ENCODE measurements at places on chromosomes 6 and 20. TPM values are rescaled to one million over a fixed set of nuclear protein-coding genes. Genes with fewer than 3 reads are reported as not detected.

DNA sequence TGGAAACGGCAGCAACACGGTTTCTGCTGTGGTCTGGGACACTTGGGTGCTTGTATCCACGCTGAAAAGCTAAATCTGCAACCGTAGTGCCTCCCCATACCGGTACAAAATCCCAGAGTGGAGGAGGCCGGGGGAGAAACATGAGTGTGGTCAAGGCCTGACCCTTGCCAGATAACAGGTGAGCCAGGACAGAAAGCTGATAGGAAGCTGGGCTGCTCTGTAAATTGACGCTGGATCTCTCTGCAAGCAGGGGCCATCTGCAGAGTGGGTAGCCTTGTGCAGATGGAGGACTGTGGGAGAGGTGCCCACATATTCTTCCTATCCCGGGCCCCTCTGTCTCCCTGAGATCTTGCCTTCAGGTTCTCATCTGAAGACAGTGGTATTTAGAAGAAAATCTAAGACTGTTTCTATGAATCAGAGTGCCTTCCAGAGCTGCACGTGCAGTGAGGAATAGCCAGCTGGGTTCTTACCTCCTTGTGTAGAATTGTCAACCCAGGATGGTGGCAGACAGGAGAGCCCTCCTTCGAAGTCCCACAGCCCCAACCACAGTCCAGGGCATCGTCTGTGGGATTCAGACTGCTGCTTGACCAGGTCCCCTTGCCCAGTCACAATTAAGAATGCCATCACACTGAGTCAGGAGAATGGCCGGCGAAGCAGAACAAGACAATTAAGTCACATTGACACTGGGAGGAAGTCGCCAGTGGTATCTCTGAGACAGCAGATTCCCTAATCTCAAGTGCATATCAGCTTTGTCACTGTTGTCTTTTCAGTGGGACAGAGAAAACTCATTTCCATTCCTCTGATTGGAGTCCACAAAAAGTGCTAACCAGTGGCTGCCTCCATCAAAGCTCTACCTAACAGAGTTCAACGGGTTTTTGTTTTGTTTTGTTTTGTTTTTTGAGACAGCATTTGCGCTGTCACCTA is 100.0 kb upstream of the RIPOR2 start:
- DNase-seq, result no peak

- DNase-seq, result peak; percentile 68
Observed at GRCh38 chr6:170128811-170129681, 161.8 kb downstream of the DLL1 start.

- no peak for DNase-seq
Observed at GRCh38 chr20:32664678-32665159, 9.0 kb downstream of the C20orf203 start.

DNA sequence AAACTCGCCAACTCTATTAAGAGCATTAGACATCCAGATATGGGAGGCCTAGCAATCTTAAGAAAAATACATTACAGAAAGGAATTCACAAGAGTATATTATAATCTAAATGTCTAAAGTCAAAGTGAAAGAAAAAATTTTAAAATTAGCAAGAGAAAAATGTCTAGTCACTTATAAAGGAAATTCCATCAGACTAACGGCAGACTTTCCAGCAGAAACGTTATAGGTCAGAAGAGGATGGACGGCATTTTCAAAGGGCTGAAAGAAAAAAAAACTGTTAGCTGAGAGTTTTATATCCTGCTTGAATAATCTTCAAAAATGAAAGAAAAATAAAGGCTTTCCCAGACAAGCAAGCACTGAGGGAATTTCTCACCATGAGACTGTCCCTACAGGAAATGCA is 269.0 kb downstream of the HDGFL1 start:
- no peak for DNase-seq

- DNase-seq, result no peak
Observed at GRCh38 chr20:17756529-17756928, 56.8 kb downstream of the BANF2 start.

- no peak for DNase-seq
Observed at GRCh38 chr6:241336-241865, 50.9 kb upstream of the DUSP22 start.

DNA sequence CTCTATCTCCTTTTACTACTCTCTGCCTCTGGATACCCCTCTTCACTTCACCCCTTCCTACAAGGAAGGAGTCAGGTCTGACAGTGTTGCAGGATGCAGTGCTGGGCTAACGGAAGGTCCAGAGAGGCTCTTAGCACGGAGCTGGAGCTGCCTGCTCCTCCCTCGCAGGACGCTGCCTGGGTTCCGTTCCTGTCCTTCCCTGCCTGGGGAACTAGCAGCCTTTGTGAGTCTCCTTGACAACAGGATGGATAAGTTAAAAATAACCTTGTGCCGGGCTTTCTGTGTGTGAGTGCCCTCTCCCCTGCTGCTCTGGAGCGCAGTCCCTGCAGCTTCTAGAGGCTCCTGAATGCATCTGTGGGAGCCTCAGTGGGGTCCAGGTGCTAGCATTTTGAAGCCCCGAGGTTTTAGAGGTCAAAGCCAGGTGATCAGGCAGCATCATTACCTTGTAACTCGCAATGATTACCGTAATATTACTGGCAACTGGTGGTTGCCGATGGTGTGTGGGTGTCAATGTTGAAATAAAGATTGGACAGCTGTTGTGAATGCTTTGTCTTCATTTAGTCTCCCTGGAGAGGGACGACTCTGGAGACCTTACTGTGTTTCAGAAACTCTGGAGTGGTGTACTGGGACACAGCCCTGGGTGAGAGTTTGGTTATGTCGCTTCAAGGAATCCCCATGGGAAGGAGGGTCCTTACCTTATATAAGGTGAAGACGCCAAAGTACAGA is 44.4 kb downstream of the CDS2 start:
- DNase-seq, result no peak

- DNase-seq, result no peak
Observed at GRCh38 chr6:107536180-107536961, 46.5 kb downstream of the SOBP start.

GRCh38 chr20:17023036-17023435 is 203.8 kb upstream of the PCSK2 start:
- DNase-seq, result no peak

DNA sequence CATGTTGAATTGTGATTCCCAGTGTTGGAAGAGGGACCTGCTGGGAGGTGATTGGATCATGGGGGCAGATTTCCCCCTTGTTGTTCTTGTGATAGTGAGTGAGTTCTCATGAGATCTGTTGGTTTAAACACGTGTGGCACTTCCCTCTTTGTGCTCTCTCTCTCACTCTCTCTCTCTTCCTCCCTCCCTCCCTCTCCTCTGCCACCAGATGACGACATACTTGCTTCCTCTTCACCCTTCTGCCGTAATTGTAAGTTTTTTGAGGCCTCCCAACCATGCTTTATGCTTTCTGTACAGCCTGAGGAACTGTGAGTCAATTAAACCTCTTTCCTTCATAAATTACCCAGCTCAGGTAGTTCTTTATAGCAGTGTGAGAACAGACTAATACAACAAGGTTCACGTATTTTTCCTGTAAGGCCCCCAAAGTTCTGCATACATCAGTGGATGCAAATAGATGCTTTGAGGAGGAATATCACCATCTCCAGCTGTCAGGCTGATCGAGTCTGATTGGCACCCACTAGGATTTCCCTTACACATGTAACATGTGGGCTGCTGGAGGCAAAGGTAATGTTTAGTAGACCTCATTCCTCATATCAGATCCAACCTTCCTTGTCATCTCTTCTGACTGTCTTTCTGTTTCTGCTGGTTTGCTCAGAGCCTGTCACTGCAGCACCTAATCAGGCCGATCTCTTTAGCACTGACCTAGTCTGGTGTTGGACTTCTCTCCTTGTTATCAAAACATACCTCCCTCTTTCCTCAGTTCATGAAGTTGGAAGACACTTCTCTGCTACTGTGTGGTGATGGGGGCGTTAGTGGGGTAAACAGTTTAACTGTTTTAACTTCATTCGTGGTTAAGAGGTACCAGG is 54.3 kb upstream of the BACH2 start:
- no peak for DNase-seq

- no peak for DNase-seq
Observed at GRCh38 chr6:14692208-14692607, 553.7 kb upstream of the JARID2 start.

DNA sequence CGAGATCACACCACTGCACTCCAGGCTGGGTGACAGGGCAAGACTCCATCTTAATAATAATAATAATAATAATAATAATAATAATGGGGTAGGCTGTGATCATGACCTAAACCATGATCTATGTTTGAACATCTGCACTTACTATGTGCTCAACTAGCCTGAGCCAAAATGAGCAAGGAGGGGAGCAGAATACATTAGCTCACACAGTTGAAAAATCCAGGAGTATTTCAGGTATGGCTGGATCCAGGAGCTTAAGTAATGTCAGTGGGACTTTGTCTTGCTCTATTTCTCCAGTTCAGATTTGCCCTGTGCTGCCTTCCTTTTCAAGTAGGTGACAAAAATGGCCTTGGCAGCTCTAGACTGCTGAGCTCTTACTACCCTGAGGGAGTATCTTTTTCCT is 32.7 kb upstream of the SLC9A8 start:
- no peak for DNase-seq

- DNase-seq, result no peak
Observed at GRCh38 chr6:108850669-108851465, 2.6 kb downstream of the ARMC2 start.

DNA sequence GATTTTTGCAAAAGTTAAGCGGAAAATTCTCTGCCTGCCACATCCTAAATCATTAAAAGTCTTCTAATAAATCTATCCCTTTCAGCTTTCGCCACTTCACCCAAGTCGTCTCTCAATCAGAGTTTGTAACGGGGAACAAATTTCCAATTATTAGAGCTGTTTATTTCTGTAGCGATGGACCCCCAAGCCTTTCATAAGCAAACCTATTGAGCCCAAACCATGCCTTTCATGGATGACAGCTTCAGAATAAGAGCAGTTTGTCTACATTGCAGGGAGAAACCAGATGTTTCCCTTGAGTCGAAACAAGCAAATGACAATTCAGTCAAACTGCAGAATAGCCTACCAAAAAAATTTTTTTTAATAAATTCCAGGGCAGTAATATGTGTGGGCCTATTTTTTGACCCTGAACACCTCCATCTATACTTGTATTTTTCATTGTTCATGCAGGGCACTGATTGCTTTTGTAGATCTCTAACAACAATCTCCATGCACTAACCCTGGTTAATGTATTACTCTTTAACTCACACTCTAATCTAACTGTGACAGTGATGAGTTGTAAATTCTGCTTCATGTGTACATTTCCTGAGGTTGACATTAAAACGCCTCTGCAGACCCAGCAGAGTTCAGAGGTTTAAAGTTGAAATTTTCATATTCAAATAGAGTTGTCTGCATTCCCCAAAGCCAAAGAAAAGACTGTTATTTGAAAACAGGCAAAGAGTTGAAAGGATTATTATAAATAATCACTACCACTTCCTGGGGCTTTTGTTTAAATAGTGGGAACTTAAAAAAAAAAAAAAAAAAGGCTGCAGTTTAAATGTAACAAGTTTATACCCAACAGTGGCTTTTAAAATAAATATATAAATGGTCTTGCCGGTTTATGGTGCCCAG is 64.5 kb downstream of the ATP9A start:
- no peak for DNase-seq

DNA sequence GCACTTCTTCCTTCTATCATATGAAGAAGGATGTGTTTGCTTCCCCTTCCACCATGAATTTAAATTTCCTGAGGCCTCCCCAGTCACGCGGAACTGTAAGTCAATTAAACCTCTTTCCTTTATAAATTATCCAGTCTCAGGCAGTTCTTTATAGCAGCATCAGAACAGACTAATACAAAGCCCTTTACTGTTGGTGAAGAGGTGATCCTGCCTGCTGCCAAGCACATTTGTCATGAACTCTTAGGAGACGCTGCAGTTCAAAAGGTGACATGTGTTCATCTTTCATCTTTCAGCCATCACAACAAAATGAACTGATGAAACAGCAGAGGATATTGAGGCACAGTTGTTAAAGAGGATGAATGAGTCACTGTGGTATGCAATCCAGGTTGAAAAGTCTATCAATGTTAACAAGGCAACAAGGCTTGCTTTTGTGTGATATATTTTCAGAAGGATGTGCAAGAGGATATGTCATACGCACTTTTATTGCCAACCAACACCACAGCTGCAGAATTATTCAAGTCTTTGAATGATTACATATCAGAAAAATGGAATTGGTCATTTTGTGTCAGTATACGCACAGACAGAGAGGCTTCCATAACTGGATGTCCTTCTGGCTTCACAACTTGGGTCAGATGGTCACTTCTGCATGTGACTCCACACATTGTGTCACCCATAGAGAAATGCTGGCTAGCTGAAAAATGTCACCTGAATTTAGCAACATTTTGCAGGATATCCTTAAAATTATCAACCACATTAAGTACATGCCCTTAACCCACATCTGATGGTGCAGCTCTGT is 52.4 kb upstream of the PLN start:
- DNase-seq, result no peak

- DNase-seq, result no peak
Observed at GRCh38 chr6:37060195-37060559, 54.7 kb downstream of the FGD2 start.

GRCh38 chr20:17316316-17317038 is 89.6 kb downstream of the PCSK2 start:
- DNase-seq, result no peak

- no peak for DNase-seq
Observed at GRCh38 chr6:20946022-20946421, 411.8 kb downstream of the CDKAL1 start.

DNA sequence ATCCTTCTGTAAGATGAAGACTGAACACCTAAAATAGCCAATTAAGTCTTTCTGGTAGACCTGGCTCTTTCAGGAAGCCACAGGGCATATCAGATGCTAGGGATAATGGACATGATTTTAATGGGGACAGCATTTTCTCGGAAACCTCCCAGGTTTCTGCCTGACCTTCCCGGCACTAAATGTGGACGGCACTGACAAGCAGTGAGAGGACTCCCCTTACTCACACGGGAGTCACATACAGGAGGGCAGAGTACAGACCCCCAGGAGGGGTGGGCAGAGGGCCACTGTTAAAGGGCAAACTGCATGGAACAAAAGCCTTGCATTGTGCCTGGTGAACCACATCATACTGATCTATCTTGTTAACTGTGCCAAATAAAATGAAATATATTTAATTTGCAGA is 19.9 kb downstream of the PSMG4 start:
- DNase-seq, result peak; percentile 20

The TNF gene
- 1.2 TPM for total RNA-seq

The DSTN gene
- total RNA-seq, result 165 TPM

The PAX1 gene
- not detected for total RNA-seq

The OR2B6 gene
- total RNA-seq, result not detected

The MAK gene
- 0.71 TPM for total RNA-seq

The SYNDIG1 gene
- total RNA-seq, result 0.77 TPM

The CD83 gene
- total RNA-seq, result 12.9 TPM

The MMP24 gene
- total RNA-seq, result 0.35 TPM

The FAM120B gene
- 27.8 TPM for total RNA-seq

The CLDN20 gene
- not detected for total RNA-seq

The HTR1E gene
- not detected for total RNA-seq

The C4A gene
- 36.2 TPM for total RNA-seq

The PCNA gene
- total RNA-seq, result 24.6 TPM

Measured in mesenteric fat pad (tissue), 1 donor.